ENCODE measurements at places on chromosomes 2 and 18. TPM values are rescaled to one million over a fixed set of nuclear protein-coding genes. Genes with fewer than 3 reads are reported as not detected.

Gene EMX1
- not detected for total RNA-seq

Gene BCL2
- total RNA-seq = 42.7 TPM

Gene SLC9A4
- 0.08 TPM for total RNA-seq

Gene C1GALT1C1L
- total RNA-seq = not detected

Gene HOXD3
- total RNA-seq = not detected

Gene TRIM54
- total RNA-seq = not detected

All from CD4-positive, alpha-beta memory T cell (primary cell).